ENCODE measurements at places on chromosomes 5 and 9. TPM values are rescaled to one million over a fixed set of nuclear protein-coding genes. Genes with fewer than 3 reads are reported as not detected.

GRCh38 chr5:134577796-134578577, 52.5 kb downstream of the JADE2 start:
- peak; percentile 73 for DNase-seq

The GRXCR2 gene
- not detected for total RNA-seq

DNA sequence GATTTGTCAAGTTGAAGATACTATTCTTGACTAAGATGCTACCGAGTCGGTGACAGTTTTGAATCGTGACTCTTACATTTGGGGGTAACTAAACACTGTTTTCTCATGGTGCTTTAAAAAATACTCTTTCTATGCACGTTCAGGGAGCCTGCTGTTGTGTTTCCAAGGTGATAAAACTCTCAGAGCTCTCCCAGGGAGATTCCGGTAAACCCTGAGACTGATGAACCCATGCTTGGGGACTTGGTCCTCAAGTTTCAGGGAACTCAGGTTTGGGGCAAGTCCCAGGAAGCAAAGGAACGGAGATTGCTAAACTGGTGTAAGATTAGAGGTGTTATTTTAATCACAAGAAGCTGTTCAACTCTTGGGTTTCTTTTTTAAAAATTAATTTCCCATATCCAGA, 1.4 kb downstream of the GDA start:
- DNase-seq = no peak

DNA sequence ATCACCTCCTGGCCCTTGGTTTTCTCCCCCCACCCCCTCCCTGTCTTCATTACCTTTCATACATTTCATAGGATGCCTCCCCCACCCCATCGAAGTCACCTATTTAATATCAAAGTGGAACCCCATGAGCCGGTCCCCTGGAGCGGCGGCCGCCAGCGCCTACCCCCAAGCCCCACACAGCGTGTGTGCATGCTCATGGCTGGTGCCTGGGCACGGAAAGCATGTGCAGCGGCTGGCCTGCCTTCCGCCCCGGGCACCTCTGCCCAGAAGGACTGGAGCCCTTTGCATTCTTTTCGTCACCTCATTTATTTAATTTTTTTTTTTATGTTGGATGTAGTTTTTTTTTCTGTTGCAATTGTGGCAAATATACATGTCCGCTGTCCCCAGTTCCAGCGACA, 116.2 kb downstream of the WNK2 start:
- no peak for DNase-seq

- DNase-seq = no peak
These were observed 204.9 kb upstream of the CDKN2B start for GRCh38 chr9:22214021-22214420.

DNA sequence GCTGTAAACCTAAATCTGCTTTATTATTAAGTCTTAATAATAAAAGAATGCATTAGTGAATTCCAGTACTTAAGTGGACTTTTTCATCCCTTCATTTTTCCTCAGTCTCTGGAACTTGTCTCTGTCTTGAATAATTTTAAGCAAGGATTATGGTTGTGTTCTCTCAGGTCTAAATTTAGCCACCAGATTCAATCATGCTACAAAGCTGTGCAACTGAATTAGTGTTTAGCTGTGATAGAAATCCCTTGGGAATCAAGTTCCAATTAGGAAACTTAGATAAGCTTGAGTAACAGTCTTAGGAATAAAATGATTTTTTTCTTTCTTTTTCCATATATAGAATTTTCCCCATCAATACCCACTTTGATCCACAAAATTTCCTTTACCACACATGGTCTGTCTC, 104.3 kb downstream of the PLPPR1 start:
- no peak for DNase-seq

DNA sequence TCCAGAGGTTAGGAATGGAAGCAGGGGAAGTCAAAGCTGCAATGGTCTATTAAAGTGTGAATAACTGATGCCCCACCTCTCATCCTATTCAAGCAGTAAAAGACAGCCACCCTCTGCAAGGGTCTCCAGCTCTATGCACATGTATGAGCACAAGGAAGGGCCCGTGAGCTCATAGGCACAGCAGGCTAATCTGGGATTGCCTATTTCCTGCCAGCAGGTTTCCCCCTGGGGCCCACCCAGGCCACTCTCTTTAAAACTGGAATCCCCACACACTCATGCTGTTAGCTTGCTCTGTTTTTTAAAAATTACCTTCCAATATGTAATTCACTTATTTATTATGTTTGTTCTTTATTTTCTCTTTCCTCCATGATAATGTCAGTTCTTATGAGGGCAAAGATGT, 48.7 kb upstream of the ZNF366 start:
- no peak for DNase-seq

The PLEKHG4B gene
- total RNA-seq = 1.4 TPM

DNA sequence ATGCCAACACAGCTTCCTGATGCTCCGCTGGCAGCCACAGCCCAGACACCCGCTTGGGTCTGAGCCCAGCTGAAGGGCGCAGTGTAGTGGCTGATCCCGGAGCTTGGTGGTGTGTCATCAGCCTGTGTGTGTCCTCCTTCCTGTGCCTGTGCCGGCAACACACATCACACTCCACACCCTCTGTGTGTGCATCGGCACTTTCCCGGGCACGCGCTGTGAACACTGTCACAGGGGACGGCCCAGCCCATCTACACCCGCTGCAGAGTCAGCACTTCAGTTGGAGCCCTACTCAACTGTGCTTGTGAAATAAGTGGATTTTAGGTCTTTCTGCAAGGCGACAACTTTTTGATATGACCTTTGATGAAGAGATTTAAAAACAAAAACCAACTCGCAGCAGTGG, 189.4 kb downstream of the IRX2 start:
- DNase-seq = no peak

The PITX1 gene
- total RNA-seq = 3.1 TPM

The IFNB1 gene
- total RNA-seq = not detected

The DMRT1 gene
- total RNA-seq = not detected

The MARVELD2 gene
- total RNA-seq = 0.25 TPM

- no peak for DNase-seq
These were observed 129.8 kb downstream of the FGF18 start for GRCh38 chr5:171549274-171549673.

The CLK4 gene
- total RNA-seq = 29.9 TPM

- no peak for DNase-seq
These were observed 33.9 kb downstream of the OLFML2A start for GRCh38 chr9:124810663-124811355.

DNA sequence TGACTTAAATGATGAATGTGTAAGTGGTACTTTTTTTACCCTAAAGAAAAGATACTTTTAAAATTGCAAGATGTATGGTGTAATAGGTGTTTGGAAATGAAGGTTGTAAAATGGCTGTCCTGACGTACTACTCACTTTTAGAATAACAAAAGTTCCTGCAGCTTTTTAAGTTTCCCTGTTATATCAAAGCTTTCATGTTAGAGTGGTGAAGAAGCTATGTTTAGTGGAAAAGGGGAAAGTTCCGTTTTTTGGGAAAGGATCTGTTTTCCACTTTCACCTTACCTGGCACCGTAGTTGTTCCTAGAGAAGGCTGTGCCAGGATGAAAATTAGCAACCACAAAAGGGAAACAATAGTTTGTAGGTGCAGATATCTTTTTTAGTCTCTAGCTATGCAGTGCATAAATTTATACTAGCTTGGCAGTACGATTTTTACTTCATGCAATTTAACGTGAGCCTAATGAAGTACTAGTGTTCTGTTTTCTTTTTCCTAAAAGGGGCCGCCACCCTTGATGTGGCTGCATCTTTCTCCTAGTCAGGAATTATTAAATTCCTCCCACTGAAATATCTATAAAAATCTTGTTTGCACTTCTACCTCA, 1.3 kb downstream of the TNPO1 start:
- no peak for DNase-seq

- no peak for DNase-seq
These were observed 16.8 kb downstream of the CLINT1 start for GRCh38 chr5:157842185-157842584.

DNA sequence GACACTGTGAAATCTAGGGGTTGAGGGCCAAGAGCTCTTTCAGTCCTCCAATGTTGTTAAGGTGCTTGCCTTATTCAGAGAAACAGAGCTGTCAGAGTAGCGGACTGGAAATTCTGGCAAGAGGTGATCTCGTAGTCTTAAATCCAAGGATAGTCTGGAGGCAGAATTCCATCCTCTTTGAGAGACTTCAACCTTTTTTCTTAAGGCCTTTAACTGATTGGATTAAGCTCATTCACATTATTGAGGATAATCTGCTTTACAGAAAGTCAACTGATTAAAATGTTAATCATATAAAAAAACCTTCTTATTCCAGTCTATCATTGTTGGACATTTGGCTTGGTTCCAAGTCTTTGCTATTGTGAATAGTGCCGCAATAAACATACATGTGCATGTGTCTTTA, 243.1 kb upstream of the COX7C start:
- DNase-seq = no peak

GRCh38 chr5:32123889-32124676, 50.0 kb downstream of the GOLPH3 start:
- DNase-seq = no peak

DNA sequence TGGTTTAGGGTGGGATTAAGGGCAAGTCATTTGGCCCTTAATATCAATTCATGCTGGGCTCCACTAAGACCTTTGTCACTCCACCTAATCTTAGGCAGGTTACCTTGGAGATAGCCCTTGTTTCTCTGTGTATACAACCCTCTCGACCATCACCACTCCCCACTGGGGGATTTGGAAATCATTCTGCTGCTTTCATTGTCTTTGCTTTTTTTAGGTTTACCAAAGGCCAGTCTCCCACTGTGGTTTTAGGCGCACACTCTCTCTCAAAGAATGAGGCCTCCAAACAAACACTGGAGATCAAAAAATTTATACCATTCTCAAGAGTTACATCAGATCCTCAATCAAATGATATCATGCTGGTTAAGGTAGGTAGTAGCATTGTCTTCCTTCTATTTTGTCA, 6.2 kb downstream of the GZMK start:
- DNase-seq = no peak

DNA sequence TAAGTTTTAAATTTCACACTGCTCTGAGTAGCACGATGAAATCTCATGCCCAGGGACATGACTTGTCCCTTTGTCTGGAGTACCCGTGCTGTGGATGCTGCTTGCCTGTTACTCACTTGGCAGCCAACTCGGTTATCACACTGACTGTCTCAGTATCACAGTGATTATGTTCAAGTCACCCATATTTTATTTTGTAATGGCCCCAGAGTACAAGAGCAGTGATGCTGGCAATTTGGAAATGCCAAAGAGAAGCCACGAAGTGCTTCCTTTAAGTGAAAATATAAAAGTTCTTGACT, 22.8 kb upstream of the SCGB3A2 start:
- no peak for DNase-seq

The LCN12 gene
- total RNA-seq = 19.2 TPM

- no peak for DNase-seq
These were observed 133.5 kb downstream of the MED27 start for GRCh38 chr9:131946180-131946579.

- no peak for DNase-seq
These were observed 57.8 kb upstream of the PHYKPL start for GRCh38 chr5:178290376-178290775.

The IGIP gene
- total RNA-seq = 15.5 TPM

- no peak for DNase-seq
These were observed 71.0 kb downstream of the BRINP1 start for GRCh38 chr9:119298076-119298853.

GRCh38 chr5:41978676-41979075, 53.6 kb downstream of the FBXO4 start:
- DNase-seq = no peak

The MUSK gene
- 0.27 TPM for total RNA-seq

The SPINK7 gene
- not detected for total RNA-seq

DNA sequence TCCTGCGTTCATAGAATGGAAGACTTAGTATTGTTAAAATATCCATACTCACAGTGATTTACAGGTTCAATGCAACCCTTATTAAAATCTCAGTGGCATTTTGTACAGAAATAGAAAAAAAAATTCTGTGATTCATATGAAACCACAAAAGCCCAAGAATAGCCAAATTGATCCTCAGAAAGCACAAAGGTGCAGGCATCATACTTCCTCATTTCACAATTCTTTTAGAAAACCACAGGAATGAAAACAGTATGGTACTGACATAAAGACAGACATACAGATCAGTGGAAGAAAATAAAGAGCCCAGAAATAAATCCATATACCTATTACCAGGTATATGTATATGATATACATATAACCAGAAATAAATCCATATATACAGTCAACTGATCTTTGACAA, 86.8 kb upstream of the MEGF10 start:
- DNase-seq = no peak

GRCh38 chr9:93818827-93819472, 136.2 kb downstream of the BARX1 start:
- DNase-seq = no peak

The PCDHA11 gene
- 0.53 TPM for total RNA-seq

The FOXI1 gene
- not detected for total RNA-seq

DNA sequence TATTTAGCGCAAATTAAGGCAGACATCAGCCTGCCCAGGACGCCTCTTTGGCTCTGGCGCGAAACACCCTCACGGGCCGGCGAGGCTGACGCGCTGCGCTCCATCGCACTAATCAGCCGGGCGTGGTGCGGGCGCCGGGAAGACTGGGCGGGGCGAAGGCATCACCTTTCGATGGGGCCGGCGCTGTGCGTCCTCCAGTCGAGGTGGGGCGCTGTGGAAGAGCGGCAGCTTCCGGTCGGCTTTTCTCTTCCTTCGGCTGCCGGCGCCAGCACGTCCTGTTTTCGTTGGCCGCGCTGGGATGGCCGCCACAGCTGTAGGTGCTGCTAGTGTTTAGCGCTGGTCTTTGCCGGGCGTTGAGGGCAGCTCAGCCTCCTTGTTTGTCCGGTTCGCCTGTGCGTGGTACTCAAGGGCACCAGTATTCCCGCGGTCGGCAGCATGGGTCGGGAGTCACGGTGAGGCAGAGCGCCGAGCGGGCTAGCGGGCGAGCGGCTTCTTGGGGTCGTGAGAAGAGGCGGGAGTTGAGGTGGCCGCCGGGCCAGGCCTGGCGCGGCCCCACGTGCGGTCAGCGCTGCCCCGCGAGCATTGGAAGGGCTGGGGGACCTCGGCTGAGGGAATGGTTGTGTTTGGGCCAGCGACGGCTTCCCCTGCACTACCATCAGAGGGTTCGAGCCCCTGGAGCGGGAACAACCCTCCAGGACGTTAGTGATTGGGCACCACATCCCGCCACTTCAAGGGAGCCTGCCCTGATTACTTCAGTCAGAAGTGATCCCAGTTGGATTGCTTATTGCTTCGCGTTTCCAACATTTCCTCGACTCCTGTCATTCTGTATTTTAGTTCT, at the start of gene DDX46:
TSS of gene DDX46 (plus strand) at position 276 of the 838 bp plus-strand sequence. CDS start at position 436, 160 bp downstream.
- peak; percentile 93 for DNase-seq

DNA sequence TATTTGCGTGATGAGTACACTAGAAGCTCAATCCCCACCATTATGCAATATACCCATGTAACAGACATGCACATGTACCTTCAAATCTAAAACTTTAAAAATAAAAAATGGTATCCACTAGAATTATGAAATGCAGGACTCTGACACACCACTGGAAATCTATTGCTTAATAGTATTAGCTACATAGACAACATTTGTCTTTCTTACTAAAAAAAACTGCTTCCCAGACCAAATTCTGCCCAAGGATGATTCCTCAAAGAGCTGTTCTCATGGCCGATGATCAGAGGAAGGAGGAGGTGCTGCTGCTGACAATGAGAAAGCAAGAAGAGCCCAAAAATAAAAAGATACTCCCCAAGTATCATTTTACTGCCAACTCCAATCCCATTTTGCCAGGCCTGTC, 67.2 kb downstream of the TTC39B start:
- no peak for DNase-seq

Measured in ovary (tissue), 10 donors.